HCT116 (cell line): ENCODE measurements at places on chromosomes 11 and 22.

DNA sequence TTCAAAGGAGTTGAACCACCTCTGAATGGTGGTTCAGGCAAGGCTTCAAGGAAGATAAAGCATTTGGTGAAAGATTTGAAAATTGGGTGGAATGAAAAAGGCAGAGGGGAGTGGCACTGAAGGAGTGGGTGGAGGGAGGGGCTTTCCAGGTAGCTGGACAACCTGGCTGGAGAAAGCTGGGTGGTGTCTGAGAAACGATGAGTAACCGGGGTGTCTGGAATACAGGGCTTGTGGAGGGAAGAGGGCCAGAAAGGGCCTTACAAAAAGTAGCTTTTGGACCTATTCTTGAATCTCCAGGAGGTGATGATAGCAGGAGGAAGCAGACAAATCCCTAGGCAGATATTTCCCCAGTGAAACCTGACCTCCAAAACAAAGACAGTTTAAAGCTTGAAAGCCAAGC, 99.3 kb downstream of the RASSF10 start:
- no peak overlapping the region for H3K4me3 ChIP-seq
- DNase-seq: no peak
- peaks cover 32% of the 10 kb centered on the region for H3K4me1 ChIP-seq
- H3K27ac ChIP-seq: no peak overlapping the region

GRCh38 chr11:26070714-26071380, 261.1 kb upstream of the ANO3 start:
- no peaks in the 10 kb centered on the region for H3K36me3 ChIP-seq
- H3K27me3 ChIP-seq: no peaks in the 10 kb centered on the region
- H3K27ac ChIP-seq: no peak overlapping the region
- H3K4me3 ChIP-seq: no peak overlapping the region
- no peak for DNase-seq
- H3K4me1 ChIP-seq: no peaks in the 10 kb centered on the region

DNA sequence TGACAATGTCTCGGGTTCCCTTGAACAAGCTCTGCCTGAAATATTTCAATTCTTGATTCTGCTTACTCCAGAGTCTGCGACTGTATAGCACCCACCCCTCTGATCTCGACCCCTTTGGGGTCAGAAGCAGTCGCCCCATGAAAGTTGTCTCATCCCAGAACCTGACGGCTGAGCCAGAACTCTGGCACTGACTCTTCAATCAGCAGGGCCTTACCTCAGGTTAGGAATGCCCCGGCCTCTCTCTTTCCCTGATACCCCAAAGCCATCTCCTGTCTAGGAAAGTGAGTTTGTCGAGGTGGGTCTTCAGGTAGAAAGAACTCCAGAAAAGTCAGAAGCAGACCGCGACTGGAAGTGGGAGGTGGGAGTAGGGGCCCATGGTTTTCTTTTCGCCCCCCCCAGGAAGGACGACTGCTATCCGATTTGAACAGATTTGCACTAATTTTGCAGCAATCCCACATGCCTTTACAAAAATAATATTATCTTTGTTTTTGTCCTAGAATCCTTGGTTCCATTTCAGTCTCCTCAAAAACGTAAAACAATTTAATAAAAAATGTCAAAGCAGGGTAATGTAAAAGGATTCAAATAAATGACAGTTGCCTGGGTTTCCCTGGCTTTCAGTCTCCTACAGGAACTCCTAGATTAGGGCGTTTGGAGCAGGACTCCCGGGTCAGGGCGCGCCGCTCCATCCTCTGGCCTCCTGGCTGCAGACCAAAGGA, 898 bp upstream of the ROBO3 start:
- H3K36me3 ChIP-seq: no peaks in the 10 kb centered on the region
- peaks cover 4% of the 10 kb centered on the region; the same call in 1 of the 2 replicates for H3K4me1 ChIP-seq
- H3K27ac ChIP-seq: no peak overlapping the region
- no peak for DNase-seq
- no peak overlapping the region for H3K4me3 ChIP-seq
- H3K27me3 ChIP-seq: peaks cover 31% of the 10 kb centered on the region; the same call in 1 of the 2 replicates

- no peak overlapping the region for H3K27ac ChIP-seq
- H3K4me1 ChIP-seq: no peaks in the 10 kb centered on the region
- no peak overlapping the region for H3K4me3 ChIP-seq
- H3K36me3 ChIP-seq: no peaks in the 10 kb centered on the region
Observed at GRCh38 chr11:32433101-32433913, 2.0 kb downstream of the WT1 start.

- no peaks in the 10 kb centered on the region for H3K36me3 ChIP-seq
- no peak overlapping the region for H3K27ac ChIP-seq
- DNase-seq: no peak
- H3K27me3 ChIP-seq: no peaks in the 10 kb centered on the region
- no peaks in the 10 kb centered on the region for H3K4me1 ChIP-seq
Observed at GRCh38 chr22:48327721-48328120, 1500.0 kb downstream of the BRD1 start.

DNA sequence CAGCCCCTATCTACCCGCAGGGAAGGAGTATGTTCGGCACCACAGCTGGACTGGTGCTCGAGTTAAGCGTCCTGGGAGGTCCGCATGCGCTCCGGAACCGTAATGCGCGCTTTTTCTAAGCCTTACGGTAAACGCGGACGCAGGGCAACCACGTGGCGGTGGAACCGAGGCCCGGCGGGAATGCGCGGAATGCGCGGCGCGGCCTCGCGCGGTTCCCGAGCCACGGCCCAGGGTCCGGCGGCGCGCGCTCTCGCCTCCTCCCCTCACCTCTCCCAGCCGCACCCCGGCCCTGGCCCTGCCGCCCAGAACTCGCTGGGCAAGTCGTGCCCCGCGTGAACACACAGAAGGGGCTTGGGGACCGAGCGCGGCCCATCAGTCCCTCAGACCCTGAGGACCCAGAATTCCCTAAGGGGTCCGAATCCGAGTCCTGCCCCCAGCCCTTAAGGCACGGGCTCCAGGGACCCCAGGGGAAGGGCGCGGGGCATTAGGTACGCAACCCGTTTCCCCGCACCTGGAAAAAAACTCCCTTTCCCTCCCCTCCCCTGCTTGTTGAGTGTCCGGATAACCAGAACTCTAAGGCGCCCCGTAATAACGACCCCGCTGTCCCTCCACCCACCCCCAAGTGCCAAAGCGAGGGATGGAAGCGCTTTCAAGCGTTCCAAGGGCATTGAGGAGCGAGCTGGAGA, 4.3 kb upstream of the CCND1 start:
- peak overlapping the region; percentile 99 for H3K4me3 ChIP-seq
- H3K27ac ChIP-seq: peak overlapping the region; percentile 96
- DNase-seq: peak; percentile 80
- H3K27me3 ChIP-seq: no peaks in the 10 kb centered on the region

DNA sequence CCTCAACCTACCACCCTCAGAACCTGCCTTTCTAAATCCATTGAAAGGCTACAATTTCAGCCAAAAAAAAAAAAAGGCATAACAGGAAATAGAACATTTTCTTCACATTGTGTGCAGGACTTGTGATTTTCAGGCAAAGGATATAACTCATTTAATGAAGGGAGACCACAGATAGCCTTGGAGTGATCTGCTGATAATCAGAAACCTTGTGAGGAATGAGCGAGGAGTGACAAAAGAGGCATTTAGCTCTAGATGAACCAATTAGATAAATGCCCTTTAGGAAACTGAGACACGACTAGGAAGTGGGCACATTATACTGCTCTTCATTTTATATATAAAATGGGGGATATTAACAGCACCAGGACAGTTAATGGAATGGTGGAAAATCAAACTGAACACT, 216.5 kb upstream of the GRIA4 start:
- H3K27me3 ChIP-seq: no peaks in the 10 kb centered on the region
- no peak overlapping the region for H3K27ac ChIP-seq
- no peaks in the 10 kb centered on the region for H3K4me1 ChIP-seq
- no peaks in the 10 kb centered on the region for H3K36me3 ChIP-seq
- DNase-seq: no peak

DNA sequence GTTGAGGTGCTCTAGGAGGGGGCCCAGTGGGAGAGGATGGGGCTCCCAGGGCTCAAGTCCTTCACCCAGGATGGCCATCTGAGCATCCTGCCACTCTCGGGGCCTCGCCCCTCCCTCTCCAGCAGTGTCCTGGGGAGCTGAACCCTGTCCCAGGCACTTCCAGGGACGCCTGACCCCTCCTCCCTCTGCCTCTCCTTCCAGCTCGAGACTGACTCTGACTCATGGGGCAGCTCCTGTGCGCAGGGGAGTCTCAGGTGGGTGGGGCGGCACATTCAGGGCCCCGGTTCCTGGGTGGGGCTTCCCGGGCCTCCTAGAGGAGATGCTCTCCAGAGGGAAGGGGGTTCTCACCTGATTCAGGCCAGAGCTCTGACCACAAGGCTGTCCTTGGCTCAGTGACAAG, 77.1 kb upstream of the IGLL5 start:
- no peak overlapping the region for H3K27ac ChIP-seq
- H3K4me1 ChIP-seq: no peaks in the 10 kb centered on the region
- no peak overlapping the region for H3K4me3 ChIP-seq
